Osteoblast (primary cell): ENCODE measurements at places on chromosomes 5 and 9. TPM values are rescaled to one million over a fixed set of nuclear protein-coding genes. Genes with fewer than 3 reads are reported as not detected.
A peak's percentile ranks its signal among the peaks of the same experiment; 100 is the strongest.

DNA sequence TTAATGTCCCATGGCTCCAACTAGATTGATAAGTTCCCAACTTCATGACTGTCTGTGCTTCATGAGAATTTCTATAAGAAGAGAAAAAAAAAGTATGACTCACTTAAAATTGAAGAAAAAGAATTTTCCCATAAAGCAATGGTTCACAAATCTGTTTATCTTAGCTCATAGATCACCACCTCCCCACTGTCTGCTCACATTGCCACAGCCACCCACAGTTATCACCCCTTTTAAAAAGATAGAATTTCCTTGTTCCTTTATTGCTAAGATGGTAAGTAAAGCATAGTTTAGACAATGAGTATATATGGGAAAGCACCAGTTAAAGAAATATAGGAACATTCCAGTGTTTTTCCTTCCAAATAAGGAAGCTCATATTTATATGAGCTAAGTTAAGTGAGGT is 67.1 kb downstream of the ALDH7A1 start:
- DNase-seq = peak; percentile 69

GRCh38 chr9:4832786-4833579 is 40.2 kb downstream of the RCL1 start:
- DNase-seq = peak; percentile 91

GRCh38 chr9:133640580-133641395 is 4.6 kb downstream of the DBH start:
- peak; percentile 71 for DNase-seq

DNA sequence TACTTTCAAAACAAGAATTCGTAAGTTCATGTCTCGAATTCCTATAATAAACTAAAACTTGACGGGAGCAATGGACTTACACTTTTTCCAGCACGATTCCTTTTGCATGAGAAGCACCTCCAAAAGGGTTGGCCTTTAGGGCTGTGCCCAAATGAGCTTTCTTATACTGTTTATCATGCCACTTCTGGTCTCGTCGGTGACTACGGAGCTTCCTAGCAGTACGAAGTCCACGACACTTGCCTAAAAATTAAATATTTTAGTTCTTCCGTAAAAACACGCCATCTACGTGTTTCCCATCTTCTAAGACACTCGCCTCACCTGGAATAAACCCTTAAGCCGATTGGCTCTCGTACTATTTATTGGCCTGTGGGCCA is 554 bp downstream of the RPS23 start:
- DNase-seq = no peak

DNA sequence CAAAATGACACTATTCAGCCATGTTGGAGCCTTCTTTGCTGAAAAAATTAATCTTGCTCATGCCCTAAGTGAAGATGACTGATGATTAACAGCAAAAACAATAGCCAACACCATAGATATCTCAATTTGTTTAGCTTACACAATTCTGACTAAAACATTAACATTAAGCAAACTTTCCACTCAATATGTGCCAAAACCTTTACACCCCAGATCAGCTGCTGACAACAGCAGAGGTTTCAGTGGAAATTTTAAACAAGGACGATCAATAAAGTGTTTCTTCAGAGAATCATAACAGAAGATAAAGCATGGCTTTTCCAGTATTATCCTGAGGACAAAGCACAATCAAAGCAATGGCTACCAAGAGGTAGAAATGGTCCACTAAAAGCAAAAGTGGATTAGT is 254.4 kb upstream of the GRAMD2B start:
- no peak for DNase-seq

GRCh38 chr9:131666774-131667173 is 73.1 kb downstream of the RAPGEF1 start:
- no peak for DNase-seq

GRCh38 chr9:137064027-137064879 is 6.1 kb downstream of the SAPCD2 start:
- peak; percentile 97 for DNase-seq

DNA sequence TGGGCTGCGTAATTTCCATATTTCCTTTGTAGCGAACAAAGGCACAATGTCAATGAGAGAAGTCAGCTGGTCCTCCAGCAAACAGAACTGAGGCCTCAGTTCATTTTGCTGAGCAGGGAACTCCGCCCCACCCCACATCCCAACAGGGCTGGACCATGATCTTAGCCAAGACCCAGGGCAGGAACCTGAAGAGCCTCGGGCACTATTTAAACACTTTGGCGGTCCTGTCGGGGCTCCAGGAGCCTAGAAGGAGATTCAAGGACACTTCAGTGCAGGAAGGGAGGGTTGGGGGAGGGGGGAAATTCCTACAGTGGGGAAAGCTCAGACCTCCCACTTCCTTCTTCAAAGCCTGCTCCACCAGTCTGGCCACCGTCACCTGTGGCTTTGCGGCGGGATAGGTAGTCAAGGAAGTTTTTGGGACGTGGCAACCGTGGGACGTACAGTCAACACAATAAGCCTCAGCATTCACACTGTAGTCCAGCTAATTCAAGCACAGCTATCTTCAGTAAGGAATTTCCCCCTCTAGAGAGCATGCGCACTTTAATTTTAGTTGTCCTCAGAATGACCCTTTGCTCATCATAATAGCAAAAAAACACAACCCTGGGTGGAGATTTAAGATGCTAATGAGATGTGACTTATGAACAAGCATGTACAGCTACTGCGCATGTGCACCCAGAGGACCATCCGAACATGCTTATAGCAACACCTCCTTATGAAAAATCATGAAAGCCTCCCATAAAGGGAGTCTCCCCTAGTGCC is 30.9 kb downstream of the S1PR3 start:
- DNase-seq = no peak

DNA sequence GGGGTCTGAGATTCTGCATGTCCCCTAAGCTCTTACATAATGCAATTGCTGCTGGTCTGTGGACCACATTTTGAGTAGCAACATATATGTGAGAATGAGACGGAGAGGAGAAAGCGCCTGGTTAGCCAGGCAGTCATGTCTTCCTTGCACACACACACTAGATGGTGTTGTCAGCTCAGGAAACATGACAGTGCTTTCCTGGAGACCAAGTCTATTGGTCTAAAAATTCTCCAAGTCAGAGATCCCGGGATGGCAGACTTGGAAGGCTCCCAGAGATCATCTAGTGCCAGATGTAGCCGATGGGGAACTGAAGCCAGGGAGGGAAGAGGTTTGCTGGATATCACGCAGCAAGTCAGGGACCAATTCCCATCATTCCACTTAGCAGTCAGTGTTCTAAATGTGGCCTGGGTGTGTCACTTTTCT is 53.4 kb downstream of the GALNT12 start:
- DNase-seq = peak; percentile 88

DNA sequence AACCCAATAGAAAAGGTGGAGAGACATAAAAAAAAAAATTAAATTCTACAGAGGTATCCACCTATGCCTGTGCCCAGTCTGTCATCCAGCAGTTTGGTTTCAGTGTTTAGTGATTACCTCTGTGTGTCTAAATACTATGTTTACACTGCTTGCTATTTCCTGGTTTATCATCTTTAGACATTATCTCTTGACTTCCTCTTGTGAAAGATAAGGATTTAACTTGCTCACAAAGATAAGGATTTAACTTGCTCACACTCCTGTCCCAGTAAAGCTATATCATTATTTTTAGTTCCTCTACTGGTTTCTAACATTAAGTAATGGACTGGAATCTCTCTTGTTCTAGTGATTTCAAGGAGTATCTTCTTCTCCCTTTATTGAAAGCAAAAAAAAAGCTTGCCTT is 53.9 kb upstream of the ZFR start:
- DNase-seq = no peak

DNA sequence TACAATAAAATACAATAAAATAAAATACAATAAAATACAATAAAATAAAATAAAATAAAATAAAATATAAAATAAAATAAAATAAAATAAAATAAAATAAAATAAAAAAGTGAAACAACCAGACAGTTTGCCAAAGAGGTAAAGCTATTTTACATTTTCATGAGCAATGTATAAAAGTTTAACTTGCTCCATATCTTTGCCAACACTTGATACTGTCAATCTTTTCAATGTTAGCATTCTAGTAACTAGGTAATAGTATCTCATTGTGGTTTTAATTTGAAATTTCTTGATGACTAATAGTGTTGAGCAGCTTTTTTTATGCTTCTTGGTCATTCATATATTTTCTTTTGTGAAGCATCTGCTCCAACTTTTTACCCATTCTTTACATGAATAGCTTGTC is 17.3 kb downstream of the TTC33 start:
- no peak for DNase-seq

GRCh38 chr9:131776473-131776872 is 36.6 kb upstream of the RAPGEF1 start:
- no peak for DNase-seq

- DNase-seq = no peak
These were observed 318.4 kb downstream of the MAN2A1 start for GRCh38 chr5:110008131-110008530.

DNA sequence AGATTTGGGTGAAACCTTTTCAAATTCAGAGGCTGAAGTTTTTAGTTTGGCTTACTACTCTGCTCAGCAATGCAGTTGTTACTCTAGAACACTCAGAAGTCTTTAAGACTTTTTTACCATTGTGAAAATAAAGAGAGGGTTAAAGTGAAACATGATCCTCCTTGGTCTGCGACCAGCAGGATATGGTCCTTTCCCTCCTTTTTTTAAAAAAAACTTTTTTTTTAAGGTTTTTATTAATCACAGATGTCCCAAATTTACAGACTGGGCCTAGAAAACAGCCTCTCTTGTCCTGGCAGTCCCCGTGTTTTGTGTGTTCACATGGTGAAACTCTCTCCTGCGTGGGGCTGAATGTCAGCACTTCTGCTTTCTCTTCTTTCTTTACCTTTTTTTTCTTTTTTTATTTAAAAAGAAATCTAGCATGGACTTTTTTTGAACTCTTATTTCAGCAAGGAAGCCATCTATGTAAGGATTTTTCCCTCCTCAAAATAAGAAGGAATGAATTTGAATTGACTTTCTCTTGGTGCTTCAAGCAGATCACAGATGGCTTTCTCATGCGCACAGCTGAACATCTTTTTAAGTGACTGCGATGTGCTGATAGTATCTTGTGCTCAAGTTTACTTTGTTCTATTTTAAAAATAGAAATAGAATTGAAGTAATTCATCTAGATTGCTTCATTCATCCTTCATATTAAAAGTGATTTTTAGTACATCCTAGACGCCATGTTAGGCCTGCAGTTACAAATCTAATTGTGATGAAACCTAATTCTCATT is 128.7 kb upstream of the OTULINL start:
- DNase-seq = no peak

DNA sequence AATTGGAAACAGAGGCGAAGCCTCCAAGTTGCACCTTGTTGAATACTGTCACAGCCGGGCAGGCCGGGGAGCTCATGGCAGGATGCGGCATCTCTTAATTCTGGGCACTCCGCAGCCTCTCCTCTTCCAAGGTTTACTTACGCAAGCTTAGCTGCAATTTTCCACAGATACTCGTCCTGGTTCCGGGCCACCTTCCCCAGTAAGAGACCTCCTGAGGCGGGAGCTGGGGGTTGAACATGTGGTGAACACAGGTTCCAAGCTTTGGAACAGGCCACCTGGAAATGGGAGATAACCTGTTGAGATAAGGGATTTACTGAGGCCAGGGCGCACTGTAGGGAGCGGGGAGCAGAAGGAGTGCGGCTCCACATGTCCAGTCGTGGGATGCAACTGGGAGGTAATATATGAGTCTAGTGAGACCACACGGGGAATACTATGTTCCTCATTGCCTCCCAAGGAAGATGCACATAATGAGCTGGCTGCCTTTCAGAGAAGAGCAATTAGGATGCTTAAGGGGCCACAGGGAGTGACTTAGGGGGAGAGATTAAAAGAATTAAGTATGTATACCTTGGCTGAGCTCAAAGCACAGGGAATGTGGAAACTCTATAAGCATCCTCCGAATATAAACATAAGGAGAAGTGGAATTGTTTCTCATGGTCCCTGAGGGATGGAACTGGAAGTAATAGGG is 335.2 kb downstream of the CWC27 start:
- no peak for DNase-seq

DNA sequence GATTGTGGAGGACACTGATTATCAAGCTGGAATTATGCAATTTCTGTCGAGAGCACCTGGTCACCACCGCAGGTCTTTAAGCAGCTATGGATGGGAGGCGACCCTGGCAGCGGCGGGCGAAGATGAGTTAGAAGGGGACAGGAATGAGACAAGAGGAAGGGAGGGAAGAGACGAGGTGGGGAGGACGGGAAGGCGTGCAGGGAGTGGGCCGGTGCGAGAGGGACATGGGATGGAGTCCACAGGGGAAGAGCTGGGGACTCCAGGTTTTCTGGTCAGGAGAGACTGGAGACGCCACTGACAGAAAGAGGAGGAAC is 192.3 kb downstream of the MELK start:
- DNase-seq = peak; percentile 45

GRCh38 chr5:135171336-135171735 is 137.3 kb upstream of the PITX1 start:
- DNase-seq = no peak

The LMX1B gene
- total RNA-seq = under 0.01 TPM in 2 replicates

The CCDC192 gene
- total RNA-seq = not detected in 2 replicates

The EDIL3 gene
- 366 and 406 TPM in 2 replicates for total RNA-seq

The CDC25C gene
- total RNA-seq = 1.8 TPM in 2 replicates

The NR5A1 gene
- total RNA-seq = not detected in 2 replicates

The GRIA1 gene
- 0.29 and 1.1 TPM in 2 replicates for total RNA-seq

The IFNA2 gene
- total RNA-seq = not detected in 2 replicates

The NUTM2F gene
- total RNA-seq = not detected in 2 replicates

The DEPDC1B gene
- 1.4 and 1.8 TPM in 2 replicates for total RNA-seq

The RLN2 gene
- not detected in 2 replicates for total RNA-seq

The GDNF gene
- 5.0 and 6.2 TPM in 2 replicates for total RNA-seq
